Activated naive CD4-positive, alpha-beta T cell treated with anti-CD3 and anti-CD28 coated beads, Interleukin-2, amount 50 U/mL, for 16 hours (primary cell): ENCODE measurements at places on chromosomes 5 and 9.

- no peak for DNase-seq
Observed at GRCh38 chr9:7125231-7125630, 367.5 kb downstream of the KDM4C start.

DNA sequence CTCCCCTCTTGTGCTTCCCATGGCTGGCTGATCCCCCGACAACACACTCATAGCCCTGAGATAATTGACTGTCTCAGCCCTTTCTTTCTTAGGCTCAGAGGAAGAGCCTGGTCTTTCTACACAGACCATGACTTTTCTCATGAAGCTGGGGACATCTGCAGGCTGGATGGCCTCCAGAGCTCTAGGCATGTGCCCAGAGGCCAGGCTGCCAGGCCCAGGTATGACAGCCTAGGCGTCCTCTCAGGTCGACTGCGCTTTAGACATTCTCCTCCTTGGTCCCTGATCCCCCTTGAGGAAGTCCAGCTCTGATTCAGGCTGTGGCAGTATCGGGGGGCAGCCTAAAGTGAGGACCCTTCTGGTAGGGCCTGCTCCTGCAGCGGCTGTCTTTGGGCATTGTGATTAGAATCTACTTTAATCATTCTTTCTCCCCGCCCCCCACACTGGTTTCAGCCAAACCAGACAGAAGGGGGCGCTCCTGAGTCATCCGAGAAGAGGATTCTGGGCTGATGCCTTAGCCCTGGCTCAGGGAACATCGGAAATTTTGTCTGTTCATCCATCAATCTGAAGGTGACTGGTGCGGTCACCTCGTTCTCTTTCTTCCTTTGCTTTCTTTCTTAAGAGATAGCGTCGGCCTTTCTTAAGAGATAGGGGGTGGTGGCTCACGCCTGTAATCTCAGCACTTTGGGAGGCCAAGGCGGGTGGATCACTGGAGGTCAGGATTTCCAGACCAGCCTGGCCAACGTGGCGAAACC, 66.5 kb upstream of the HSPA9 start:
- DNase-seq: peak; percentile 75

GRCh38 chr5:178287091-178287790, 54.6 kb upstream of the PHYKPL start:
- DNase-seq: no peak

DNA sequence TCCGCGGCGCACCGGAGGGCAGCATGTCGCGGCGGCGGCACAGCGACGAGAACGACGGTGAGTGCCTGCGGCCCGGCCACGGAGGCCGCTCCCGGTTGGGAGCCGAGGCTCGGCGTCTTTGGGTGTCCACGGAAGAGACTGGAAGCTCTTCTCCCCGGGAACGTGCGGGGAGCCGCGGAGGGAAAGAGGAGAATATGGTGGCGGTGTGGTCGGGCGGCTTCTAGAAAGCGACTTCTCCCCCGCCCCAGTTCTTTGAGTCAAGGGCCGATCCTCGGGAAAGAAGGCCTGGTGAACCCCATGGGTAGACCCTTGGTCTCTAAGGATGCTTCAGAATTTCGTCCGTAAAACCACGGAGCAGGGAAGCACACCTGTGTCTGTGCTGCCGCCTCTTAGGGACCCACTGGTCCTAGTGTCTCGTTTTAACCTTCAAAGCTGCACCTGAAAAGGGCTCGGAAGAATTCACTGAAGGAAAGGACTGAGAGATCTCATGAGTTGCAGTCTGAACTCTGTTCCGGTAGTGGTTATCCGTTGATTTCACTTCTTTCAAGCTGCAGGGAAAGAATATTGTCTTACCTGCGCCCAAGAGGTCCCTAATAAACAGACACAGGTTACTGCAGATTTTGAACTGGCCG, 354 bp downstream of the NCBP1 start:
- no peak for DNase-seq

DNA sequence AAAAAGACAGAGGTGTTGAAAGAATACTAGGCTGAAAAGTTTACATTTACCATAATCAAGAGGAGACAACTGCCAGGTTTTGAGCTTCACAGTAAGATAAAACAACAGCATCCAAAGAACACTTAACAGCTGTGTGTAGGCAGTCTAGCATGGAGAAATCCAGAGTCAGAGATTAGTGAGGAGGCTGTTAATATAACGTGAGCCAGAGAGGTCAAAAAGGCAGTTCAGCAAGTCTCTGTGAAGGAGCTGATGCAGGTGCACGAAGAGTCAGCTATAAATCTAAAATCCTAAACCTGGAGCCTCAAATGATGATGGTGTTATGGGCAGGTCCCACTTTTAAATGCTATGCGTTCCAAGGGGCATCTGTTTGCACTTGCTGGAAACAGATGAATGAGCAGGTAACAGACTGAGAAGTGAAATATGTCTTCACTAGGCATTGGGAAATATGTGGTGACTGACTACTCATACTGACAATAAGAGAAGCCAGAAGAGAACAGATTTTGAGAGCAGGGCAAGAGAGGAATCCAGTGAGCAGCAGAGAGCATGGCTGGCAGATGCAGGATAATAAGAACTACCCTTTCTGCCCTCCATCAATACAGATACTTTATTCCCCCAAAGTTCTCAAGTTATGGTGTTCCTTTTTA, 8.7 kb downstream of the APTX start:
- no peak for DNase-seq

DNA sequence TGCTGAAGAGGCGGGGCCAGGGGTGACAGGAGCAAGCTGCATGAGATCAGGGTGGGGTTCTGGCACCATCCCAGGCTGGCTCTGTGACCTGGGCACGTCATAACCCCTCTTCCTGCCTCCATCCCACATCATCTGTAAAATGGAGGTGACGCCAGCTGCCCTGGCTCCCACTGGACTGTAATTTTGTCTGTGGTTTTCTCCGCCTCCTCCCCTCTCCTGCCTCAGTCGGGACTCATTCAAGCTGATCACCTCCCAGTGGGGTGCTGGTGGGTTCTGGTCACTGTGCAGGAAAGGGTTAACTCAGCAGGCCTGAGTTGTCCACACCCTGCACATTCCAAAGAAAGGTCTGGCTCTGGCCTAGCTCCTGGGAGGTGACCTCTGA, 128.2 kb downstream of the RXRA start:
- DNase-seq: no peak

DNA sequence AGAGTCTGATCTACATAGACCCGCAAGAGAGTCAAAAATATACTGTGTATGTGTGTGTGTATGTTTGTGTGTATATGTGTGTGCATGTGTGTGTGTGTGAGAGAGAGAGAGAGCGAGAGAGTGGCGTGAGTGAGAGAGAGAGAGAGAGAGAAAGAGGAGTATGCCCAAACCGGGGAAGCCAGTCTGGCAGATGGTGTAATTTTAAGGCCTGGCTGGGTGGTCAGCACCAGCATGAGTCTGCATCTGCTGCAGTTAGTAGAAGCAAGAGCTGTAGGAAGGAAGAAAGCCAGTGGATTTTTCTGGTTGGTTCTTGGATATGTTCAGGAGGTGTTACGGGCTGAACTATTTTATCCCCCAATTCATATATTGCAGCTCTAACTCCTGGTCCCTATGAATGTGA, 75.2 kb downstream of the ACTBL2 start:
- DNase-seq: no peak

DNA sequence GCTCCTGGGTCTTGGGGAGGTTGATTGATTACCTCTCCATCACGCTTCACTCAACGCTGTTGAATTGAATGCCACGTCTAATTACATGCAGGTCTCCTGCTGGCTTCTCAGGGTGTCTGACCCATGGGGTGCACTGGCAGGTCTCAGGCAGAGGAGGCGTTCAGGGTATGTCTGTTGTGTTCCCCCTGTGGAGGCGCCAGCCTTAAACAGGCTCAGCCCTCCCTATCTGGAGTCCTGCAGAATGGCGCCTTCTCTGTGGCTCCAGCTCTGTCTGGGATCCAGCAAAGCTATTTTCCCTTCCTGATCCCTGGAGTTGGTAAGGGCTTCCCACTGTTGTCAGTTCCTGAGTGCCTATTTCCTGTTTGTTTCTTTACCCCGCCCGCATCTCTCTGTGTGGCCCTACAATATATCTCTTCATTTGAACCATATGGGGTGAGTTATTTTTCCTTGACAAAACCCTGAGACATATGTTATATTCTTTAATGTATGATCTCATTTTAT, 150.0 kb downstream of the NTRK2 start:
- no peak for DNase-seq

DNA sequence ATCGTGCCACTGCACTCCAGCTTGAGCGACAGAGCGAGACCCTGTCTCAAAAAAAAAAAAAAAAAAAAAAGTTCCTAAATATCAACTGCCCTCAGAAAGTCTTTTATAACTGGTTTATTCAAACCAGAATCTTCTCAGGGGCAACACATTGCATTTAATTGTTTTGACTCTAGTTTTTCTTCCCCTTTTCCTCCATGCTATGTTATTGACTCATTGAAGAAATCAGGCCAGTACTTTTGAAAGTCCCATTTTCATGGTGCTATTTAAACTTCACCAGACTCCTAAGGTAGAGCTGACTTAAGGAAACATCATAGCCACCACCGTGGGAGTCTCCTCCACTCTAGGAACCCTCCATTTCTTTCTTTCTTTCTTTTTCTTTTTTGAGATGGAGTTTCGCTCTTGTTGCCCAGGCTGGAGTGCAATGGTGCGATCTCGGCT, 83.1 kb upstream of the IL6ST start:
- no peak for DNase-seq

GRCh38 chr5:137205231-137206027, 293.7 kb downstream of the SPOCK1 start:
- no peak for DNase-seq

- no peak for DNase-seq
Observed at GRCh38 chr9:4667681-4668080, 1.4 kb upstream of the SPATA6L start.

- no peak for DNase-seq
Observed at GRCh38 chr9:128600099-128600498, 47.7 kb downstream of the SPTAN1 start.

DNA sequence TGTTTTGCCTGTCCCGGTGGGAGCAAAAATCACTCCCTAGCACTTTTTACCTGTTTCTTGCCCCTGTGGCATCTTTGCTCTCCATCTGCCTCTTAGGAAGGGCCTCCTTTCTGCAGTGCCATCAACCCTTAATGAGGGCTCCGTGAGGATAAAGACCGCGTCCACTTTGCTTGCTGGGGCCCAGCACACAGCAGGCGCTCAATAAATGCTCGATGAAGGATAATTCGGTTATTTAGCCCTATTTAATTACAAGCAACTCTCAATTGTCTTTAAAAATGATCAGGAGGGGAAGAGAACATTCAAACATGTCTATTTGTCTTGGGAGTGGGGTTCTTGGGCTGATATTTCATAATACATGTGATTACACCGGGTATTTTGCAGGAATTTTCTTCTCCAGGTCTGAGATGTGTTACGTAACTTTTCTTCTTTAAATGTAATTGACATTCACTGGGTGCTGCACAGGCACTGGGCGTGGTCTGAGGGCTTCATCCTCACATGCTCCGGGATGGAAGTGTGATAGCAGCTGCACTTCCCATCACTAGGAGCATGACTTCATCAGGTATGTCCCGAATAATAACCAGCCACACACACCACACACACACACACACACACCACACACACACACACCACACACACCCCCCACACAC, 19.8 kb upstream of the NTNG2 start:
- no peak for DNase-seq

- DNase-seq: no peak
Observed at GRCh38 chr9:3281399-3281798, 244.4 kb downstream of the RFX3 start.

- DNase-seq: no peak
Observed at GRCh38 chr9:128540634-128541360, 11.6 kb upstream of the SPTAN1 start.

DNA sequence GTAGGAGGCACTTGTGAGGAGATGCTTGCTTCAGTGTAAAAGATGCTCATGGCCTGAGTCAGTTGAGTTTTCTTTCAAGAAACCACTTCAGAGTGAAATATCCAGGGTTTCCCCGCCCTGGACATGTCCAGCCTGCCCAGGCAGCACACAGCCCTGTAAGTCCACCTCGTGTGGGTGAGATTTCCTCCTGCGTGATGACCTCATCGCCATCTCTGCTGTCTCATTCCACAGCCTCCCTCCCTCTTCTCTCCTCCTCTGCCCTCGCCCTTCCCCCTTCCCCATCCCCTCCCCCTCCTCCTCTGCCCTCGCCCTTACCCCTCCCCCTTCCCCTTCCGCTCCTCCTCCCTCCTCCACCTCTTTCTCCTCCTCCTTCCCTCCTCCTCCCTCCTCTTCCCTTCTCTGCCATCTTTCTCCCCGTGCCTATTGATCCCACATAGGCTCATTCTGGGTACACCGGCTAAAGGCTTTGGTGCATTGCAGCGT, 34.0 kb upstream of the NCS1 start:
- no peak for DNase-seq

GRCh38 chr9:110996436-110997220, 41.6 kb downstream of the LPAR1 start:
- DNase-seq: no peak

DNA sequence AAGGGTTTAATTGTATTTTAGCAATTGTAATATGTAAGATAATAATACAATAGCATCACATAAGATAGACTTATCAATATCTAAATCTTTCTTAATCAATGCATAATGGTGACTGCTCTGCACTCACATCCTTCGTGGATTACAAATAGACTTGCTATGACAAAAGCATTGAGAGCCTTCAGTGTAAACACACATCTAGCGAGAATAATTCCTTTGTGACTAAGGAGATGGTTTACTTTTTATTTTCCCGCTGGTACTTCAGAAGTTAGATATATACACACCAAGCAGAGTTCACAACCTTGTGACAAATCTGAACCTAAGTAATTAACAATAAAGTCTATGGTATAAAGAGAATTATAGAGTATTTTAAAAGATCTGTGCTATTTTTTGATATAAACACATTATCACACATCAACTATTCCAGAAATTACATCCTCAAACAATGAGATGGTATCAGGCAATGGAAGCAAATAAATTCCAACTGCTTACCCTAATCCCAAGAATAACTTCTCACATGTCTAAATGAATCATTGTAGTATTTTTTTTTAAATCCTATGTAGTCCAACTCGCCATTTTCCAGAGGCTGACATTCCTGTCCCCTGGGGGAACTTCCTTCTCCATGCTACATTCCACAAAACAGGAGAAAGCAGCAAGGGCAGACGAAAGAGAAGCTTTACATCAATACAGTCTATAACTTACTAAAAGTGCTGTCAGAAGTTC, 51.2 kb downstream of the MAPKAP1 start:
- DNase-seq: no peak

DNA sequence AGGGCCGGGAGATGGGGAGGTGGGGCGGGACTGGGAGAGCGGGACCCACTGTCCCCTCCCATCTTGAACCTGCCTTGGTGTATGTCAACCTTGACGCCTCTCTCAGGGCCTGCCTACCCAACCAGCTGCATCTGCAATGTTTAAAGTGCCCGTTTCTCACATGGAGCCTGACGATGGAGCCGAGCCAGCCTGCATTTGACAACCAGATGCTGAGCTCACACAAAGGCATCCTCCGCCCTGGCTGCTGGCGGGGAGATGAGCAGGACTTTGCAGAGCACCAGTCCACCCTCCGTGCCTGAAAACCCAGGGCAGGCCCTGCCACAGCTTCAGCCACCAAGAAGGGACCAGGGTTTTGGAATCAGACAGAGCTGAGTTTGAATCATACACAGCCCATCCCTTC, 141.1 kb upstream of the SMIM23 start:
- DNase-seq: no peak
